ENCODE measurements at places on chromosomes 1 and 21.

DNA sequence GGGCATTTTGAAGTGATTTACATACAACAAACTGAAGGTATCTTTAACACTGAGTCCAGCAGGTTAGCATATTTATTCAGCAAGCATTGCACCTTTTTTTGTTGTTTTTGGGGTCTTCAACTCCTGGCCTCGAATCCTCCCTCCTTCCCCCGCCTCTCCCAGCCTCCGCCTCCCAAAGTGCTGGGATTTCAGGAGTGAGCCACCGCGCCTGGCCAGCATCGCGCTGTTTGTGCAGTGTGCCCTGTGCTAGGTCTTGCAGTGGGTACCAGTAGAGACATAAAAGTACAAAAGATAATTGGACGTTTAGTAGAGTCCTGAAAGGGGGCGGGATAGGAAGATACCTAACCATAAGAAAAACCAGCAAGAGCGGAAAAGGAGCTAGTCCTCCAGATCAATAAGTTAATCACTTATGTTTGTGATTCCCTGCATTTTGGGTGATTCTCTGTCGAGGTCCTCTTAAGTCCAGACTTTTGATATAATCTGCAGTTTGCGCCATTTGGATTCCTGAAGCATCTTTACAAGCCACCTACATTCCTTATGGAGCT, 111.8 kb downstream of the OSBPL9 start:
- no peak for DNase-seq

DNA sequence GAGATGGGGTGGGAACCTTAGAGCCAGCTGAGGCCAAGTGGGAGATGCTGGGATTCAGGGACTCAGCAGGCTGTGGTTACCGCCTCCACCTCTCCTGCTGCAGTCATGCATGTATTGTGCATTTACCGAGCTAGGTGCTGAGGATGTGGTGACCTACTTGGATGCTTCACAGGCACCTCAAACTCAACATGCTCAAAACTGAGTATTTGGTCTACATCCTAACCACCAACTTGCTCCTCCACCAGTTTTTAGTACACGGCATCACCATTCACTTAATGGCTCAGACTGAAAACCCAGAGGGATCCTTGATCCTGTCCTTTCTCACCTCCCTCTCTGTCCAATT, 5.6 kb downstream of the CHRNB2 start:
- no peak for DNase-seq

GRCh38 chr1:51264451-51264850, 28.4 kb downstream of the RNF11 start:
- no peak for DNase-seq

DNA sequence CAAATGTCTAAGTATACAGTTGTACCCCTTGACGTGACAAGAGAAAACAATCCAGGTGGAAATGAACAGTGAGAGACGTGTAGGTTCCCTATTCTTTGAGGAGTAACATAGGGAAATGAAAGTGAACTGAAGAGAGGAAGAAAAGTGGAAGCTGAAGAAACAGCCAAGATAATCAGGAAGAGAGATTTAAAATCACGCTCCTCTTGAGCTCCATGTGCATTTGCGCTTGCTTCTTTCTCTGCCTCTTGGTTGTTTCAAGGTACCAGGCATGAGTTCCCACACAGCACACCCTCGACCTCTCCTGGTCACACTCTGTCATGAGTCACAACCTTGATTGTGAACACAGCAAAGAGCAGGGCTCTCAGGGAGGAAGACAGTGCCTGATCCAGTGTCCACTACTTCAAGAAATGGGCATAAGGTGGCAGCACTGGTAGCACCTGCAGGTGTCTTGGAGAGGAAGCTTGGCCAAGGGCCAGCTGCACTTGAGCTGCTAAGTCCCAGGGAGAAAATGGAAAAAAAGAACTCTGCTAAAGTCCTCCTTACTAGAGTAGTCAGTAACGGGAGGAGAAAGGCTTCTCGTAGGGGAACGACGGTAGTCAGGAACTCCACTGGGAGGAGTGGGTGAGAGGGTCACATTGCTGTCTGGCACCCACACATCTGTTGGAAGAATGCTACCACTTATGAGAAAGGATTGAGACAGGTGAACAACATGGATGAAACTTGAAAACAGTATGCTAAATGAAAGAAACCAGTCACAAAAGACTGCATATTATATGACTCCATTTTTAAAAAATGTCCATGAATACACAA, 18.3 kb upstream of the ARID1A start:
- peak; percentile 68 for DNase-seq

DNA sequence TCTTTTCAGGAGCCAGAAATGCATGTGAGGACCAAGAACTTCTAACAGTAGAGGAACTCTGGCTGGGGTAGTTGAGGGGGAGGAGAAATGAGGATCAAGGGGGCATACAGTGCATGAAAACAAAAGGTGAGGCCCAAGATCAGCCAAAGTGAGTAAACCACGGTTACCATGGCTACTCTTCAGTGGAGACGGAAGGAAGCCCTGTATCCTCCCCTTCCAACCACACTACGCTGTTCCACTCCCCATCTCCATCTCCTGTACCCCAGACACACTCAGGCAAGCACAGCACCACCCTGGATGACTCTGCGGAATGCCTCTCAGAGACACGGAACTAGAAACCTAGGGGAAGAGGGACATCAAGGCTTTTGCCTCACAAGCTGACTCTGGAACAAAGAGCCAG, 157.6 kb upstream of the CAMK1G start:
- DNase-seq = no peak

DNA sequence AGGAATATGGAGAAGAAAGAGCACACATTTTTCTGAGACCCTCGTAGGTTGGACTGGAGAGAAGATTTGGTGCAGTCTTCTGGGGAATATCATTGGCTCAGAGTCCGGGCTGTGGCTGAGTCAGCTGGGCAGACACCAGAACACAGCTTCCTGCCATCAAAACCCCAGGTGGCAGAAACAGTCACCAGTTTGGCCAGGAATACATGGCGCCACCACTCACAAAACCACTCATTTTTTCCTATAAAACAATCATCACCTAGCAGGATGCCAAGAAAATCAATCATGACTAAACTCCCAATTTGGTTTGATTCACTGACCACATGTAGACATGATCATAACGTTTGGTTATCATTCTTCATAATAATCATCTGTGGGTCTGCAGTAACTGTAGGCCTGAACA, 178.1 kb upstream of the PBX1 start:
- DNase-seq = no peak

DNA sequence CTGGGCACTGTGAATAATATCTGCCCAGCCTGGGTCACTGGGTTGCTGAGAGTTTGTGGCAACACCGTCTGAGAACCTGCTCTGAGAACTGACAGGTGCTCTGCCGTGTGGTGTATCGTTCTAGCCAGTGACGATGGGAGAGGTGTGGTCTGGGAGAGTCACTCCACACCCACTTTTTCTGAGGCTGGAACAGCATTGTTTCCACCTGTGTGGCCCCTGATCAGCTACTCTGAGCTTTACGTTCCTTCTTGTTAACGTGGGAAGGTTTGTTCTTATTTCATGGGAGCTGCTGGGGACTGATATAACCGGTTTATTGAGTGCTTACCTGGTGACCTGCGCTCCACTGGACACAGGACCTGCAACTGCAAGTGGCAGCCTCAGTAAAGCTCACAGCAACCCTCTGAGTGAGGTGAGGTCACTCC, 34.8 kb upstream of the TENT5C start:
- no peak for DNase-seq

DNA sequence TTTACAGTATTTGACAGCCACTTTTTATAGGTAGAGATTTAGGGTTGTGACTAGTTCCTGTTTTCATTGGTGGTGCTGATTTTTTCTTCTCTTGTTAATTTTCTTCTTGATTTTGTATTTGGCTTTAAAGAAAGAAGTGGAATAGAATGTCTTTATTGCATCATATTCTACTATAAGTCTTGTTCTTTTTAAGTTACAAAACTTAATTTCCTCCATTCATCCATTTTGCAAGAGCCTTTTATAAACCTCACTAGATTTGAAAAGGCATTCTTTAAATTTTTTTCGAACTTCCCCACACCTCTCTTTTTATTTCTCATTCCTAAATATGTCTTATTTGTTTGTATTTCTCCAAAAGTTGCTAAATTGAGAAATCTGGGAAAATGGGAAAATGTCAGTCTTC, 1368.6 kb upstream of the ADGRL4 start:
- DNase-seq = no peak

GRCh38 chr21:26965907-26966581, 844 bp downstream of the ADAMTS5 start:
- DNase-seq = no peak

DNA sequence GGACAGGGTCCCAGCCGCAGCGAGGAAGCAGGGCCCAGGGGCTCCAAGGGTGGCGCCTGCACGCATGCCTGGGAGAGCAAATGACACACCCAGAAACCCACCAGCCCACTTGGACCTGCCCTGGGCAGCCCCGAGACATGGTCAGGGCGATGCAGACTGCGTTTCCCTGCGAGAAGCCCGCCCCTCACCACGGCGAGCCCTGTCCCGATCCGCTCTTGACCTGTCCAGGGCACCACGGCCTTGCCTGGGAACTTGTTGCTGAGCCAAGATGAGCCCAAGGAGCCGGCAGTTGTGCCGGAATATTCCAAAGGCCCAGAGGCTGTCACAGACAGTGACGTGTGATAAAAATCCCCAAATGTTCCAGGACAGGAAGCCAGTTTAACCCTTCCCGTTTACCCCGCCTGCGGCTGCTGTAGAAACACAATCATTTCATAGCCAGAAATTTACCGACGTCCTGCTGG, 78.1 kb downstream of the SIK1 start:
- DNase-seq = no peak

DNA sequence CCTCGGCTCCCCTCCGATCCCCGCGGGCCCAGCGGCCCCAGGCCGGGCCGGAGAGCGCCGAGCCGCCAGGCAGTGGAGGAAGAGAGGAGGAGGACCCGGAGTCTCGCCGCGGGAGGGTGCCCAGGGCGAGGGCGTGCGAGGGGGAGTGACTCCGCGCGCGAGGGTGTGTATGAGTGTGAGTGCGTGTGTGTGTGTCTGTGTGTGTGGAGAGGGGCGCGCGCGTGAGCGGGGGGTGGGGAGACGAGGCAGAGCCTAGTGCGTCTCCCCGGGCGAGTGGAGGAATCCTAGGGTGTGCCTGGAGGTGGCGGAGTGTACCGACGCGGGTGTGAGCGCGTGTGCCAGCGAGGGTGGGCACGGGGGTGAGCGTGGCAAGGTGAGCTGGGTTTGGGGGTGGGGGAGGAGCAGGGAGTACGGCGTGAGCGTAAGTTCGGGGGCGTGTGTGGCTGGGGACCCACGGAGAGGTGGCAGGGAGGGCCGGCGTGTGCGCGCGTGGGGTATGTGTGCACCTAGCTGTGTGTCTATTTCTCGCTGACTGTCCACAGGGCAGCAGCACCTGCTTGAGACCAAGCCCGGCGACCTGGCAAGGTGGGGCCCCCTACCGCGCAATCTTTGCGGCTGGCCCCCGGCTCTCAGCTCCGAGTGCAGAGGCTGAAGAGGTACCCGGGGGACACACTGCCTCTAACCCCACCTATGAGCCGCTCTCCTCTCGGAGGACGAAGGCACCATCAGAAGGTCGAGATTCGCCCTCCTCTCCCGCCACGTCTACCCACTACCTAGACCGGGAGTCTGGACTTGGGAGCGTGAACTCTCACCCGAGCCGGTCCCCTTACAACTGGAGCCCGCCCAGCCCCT, 784 bp upstream of the KCND3 start:
- DNase-seq = no peak

- DNase-seq = no peak
These were observed 437.2 kb upstream of the DAB1 start for GRCh38 chr1:57860931-57861565.

DNA sequence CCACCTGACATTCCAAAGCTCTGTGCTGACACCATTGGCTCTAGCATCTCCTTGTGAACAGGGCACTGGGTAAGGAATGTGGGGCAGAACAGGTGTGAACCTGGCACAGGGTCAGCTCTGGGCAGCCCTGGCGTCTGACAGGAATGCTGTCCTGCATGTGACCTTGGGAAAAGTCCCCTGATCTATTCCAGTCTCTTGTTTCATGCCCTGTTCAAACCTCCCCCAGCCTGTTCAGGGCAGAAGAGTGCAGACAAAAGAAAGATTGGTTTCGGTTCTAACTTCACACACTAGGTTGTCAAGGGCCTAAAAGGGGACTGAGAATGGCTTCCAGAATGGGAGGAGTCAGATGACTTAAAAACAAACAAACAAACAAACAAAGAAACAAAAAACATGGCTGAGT, 27.6 kb upstream of the SDHB start:
- DNase-seq = no peak

- no peak for DNase-seq
These were observed 219.4 kb downstream of the TTLL7 start for GRCh38 chr1:83779565-83779964.

DNA sequence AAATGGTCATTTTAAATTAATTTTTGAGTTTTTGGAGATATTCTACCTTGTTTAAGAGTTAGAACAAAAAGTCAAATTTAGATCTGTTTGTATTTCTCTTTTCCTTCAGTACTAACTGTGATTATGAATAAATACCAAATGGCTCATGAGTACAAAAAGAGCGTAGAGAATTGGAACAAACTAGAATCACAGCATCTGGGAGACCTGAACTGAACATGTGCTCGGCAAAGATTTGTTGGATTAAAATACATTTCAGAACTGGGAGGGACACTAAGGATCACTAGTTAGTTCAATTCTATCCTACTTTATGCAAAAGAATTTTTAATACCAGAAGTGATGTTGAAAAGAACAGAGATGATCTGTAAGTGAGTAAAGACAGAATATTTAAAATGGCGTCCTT, 19.5 kb downstream of the OLFM3 start:
- no peak for DNase-seq

DNA sequence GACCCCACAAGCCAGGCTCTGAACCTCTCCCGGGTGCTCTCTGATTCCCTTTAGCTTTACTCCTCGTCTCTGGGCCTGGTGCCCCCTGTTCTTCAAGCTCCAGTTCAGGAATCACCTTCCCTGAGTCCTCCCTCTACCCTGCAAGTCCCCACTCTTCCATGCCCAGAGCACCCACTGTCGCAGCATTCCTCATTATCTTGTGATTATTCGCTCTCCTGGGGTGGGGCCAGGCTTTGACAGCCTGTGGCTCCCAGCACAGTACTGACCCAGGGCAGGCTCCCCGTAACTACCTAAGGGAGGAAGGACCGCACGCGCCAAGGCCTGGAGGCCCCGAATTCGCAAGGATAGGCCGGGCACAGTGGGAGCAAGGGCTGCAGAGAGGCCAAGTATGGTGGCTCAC, 734 bp upstream of the C1orf210 start:
- DNase-seq = no peak

GRCh38 chr1:221926441-221926840, 184.6 kb upstream of the DUSP10 start:
- DNase-seq = no peak

DNA sequence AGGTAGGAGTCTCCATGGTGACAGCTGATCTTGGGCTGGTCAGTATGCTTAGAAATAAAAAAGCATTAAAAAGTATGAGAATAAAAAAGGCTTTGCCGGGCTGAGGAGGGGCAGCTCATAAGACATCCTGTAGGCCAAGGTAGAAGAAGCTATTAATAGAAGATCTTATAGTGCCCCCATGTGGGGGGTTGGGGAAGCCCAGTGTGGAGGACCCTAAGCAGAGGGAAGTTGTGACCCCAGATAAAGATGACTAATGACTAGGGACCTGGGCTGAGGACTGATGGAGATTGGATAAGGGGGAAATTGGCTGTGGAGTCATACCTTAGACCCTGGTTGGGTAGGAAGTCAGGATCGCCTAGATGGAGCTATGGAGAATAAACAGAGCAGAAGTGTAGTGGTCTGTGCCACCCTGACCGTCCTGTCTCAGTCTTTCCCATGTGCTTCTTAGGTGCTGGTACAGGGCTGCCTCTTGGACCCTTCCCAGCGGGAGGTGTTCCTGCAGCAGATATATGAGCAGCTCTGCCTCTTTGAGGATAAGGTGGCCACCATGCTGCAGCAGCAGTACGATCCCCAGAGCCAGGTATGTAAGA, 25.0 kb downstream of the SZT2 start:
- DNase-seq = peak; percentile 84

Data from bone marrow (tissue), 2 donors.